ENCODE measurements at places on chromosomes 6 and 20.
A peak's percentile ranks its signal among the peaks of the same experiment; 100 is the strongest.

- DNase-seq, result no peak
Observed at GRCh38 chr6:154847318-154847717, 114.1 kb downstream of the SCAF8 start.

DNA sequence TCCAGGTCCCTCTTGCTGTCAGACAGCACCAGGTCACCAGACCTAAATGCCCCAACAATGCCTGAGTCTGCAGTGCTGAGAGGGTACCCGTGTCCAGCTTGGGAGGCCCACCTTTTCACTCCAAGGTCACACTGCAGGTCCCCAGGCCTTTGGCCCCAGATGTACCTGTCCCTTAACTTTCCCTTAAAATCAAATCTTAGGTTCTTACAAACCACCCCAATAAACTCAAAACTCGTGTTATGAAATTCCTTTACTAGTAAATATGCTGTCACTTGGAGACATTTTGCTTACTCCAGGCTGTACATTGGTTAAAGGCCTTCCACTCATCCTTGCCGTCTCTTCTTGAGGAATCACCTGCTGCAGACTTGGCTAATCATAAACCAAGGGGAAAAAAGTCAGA, 165.7 kb upstream of the RREB1 start:
- no peak for DNase-seq

DNA sequence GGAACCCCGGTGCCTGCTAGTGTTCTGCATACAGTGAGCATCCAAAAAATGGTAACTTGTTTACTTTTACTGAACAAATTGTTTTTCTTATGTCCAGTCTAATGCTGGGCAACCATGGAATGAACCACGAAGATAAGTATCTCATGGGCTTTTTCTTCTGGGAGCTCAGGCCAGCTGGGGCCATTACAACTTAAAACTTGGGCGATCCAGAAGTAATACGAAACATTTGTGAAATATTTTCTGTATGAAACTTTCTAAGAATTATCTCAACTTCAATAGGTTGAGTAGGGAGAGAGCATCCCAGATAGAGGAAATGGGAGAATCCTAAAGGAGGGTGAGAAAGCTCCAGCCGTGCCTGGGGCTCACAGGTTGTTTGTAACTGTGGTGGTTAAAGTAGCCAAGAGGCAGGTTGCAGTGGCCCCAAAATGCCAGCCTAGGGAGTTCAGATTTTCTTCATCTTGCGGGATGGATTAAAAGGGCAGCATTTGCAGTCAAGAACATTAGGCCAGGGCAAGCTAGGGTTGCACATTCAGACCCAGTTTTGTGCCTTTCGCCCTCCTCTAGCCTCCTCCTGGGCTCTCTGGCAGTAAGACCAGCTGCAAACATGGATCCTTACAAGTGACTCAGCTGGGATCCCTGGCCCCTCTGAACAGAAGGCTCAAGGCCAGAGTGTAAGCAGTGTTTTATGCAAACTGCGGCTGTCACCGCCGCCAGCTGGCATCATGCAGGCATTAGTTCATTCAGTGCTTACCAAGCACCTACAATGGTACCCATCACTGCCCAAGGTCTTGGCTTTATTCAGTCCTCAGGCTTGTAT, 41.5 kb downstream of the ELMO2 start:
- no peak for DNase-seq

GRCh38 chr6:118993803-118994251, 58.9 kb upstream of the MCM9 start:
- no peak for DNase-seq

GRCh38 chr6:145829950-145830349, 15.4 kb upstream of the FBXO30 start:
- DNase-seq, result no peak

- no peak for DNase-seq
Observed at GRCh38 chr6:170122651-170123050, 168.2 kb downstream of the DLL1 start.

DNA sequence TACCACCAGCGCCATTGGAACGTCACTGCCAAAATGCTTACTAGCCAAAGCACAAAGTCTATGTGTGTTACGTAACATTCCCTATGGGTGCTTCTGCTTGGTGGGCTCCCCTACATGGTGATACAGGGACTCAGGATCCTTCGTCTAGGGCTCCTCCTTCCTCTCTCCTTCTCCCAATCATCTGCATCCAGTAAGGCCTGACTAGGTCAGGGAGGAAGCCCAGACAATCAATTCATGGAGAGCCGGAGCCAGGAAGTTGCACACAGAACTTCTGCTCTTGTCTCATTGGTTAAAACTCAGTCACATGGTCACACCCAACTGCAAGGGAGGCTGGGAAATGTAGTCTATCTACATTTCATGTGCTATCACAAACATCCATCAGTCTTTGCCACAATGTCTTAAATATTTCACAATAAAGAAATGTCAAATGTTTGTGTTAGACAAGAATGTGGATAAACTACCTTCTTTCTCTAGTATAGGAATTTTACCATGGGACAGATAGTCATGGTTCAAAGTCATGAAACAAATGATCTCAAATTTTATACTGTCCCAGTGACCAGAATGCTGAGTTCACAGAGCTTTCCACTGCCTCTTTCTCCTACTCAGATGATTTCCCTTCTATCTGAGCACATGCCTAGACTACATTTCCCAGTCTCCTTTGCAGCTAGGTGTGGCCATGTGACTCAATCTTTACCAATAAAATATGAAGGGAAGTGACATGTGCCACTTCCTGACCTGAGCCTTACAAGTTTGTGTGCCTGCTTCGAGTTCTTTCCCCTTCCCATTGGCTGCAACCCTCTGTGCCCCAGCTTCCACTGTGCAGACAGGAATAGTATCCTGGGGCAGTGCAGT, 9.3 kb upstream of the KCNK15 start:
- DNase-seq, result peak; percentile 76

GRCh38 chr6:89400912-89401399, 11.1 kb downstream of the RRAGD start:
- DNase-seq, result no peak

DNA sequence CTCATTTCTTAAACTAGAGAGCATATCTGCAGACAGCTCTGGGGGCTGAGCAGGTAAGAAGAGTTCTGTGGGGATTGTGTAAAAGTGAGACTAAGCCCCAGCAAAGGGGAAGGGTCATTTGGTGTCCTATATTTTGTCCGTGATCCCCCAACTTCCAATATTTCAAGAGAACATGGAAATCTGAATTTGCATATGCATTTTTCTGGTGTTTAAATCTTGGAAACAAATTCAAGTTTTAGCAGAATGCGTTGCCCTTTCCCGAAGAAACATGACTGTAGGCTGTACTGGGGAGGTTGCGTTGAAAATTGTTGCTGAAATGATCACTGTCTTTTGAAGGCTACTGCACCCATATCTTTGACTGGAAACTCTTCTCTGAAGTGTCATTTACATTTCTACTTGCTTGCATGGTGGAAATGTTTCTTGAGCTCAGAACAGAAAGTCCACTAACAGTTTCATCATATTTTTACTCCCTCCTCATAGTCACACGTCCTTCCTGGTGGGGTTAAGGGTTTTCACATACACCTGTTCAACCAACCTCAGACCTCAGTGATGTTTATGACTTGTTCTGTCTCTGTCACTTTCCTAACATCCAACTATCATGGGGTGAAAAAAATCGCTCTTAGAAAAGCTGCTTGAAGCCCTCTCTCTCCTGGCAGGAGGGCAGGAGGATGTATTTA, 140.3 kb downstream of the BCAS1 start:
- DNase-seq, result no peak

- DNase-seq, result no peak
Observed at GRCh38 chr6:135236732-135237131, 55.6 kb downstream of the MYB start.
